Calu3 (cell line): ENCODE measurements at places on chromosomes 16 and 17.

- DNase-seq: no peak
Observed at GRCh38 chr17:9313346-9313745, 262.3 kb downstream of the STX8 start.

DNA sequence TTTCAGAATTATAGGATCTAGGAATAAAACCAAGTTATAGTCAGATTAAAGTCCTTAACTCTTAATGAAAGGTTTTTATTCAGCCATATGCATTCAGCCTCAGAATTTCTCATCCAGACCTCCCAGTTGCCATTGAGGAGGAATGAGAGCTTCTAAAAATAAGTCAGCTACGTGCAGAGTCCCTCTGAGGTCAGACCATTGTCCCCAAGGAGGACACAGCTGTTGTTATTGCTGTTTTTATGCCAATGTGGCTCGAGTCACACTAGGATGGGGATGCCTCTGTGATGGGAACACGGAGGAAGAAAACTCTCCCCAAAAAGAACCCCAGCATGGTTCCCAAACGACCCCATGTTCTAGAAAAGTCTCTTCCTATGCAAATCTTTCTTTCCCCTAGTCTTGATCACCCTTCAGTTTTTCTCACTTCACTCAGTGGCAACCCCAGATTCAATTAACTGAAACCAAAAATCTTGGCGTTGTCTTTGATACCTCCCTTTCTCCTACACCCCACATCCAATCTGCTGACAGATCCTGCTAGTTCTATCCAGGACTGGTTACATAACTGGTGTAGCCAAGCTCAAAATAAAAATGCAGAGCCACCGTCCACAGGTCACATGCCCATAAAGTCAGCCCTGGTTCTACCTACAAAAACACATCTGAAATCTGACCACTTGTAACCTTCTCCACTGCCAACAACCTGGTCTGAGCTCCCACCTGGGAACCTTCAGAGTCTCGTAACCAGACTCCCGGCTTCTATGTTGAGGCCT, 138.2 kb upstream of the ERCC4 start:
- no peak for DNase-seq

- DNase-seq: no peak
Observed at GRCh38 chr16:57143149-57143921, 42.5 kb downstream of the PSME3IP1 start.

GRCh38 chr17:45314741-45315647, 1.8 kb downstream of the MAP3K14 start:
- peak; percentile 30 for DNase-seq

- DNase-seq: no peak
Observed at GRCh38 chr16:83972256-83973008, 4.4 kb downstream of the NECAB2 start.

DNA sequence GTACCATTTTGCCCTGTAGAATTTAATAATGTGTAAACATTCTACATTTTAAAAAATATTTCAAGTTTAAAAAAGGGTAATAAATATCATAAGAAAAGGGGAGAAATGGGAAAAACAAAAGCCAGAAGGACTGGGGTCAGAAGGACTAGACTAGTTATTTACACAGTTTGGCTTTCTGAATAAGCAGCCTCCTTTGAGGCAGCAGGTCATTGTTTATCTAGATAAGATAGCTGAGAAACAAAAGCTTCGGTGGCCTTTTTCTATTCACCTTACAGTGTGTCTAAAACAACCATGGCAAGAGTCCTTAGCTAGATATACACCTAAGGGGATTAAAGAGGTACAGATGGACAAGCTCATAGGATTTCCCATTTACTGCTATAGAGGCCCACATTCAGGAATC, 396.5 kb upstream of the PMFBP1 start:
- no peak for DNase-seq

DNA sequence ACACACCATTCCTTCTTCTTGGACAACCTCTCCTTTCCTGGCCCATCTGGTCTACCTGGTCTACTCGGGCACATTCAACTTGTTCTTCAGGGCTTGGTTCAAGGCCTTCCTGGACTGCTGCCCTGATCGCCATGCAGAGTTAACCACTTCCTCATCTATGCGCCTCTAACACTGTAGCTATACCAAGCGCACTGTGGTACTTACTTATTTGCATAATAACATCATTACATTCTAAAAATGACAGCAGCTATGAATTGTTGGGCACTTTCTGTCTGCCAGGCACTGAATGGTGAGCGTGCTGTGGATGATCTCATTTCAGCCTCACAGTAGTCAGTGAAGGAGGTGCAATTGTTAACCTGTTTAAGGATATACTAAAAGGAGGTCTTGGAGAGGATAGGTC, 66.9 kb upstream of the SDK2 start:
- DNase-seq: no peak

DNA sequence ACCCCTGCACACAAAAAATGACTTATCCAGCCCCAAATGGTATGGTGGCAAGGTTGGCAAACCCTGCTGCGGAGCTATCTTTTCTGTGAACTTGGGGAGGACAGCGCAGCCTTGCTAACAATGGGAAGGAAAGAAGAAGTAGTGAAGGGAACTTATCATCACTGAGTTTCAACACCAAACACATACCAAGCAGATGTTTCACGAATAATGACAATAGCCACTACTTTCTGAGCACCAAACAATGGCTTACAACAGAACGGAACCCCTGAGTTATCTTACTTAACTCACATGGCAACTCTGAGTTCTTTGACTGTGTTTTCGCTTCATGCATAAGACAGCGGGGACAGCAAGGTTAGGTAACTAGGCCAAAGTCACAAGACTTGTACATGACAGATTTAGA, 148.9 kb downstream of the XYLT1 start:
- no peak for DNase-seq

- no peak for DNase-seq
Observed at GRCh38 chr17:81208651-81209050, 14.1 kb downstream of the CEP131 start.

DNA sequence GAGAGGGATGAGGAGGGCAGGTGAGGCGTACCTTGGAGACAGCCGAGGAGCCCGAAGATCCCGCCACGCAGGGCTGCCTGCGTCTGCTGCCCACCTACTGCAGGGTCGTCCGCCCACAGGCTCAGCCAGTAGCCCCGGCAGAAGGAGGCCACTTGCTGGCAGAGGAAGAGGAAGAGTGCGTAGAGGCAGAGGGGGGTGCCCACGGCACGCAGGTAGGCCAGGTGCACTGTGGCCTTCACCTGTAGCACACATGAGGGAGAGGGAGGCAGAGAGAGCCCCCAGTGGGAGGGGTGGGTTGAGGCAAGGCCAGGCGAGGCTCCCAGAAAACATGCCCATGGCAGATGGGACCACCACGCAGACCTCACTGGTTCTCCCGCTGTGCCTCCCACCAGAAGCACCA, 53.7 kb downstream of the ABCC6 start:
- DNase-seq: no peak

DNA sequence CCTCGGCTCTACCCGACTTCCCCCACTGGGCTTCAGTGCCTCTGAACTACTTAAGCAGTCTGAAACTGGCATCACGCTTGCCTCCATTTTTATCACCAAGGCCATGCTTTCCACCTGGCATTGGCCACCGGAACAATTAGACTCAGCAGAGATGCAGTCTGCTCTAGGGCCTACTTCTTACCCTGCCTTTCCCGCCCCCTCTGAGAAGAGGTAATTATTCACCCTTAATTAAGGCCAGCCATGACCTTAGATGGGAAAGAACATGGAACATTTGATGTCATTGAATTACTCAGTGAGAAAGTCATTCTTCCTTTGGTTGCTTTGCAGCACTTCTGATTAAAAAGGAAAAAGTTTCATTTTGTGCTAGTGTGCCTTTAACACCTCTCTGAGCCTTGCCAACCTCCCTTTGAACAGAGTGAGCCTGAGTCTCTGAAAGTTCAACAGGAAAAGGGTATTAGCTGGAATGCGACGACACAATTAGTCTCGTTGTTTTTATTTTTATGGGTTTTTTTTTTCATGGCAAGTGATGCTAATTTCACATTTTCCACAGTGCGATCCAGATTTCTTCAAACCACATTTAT, 60.9 kb upstream of the TNRC6A start:
- DNase-seq: no peak

GRCh38 chr16:81004646-81005353, 1.9 kb downstream of the CMC2 start:
- peak; percentile 57 for DNase-seq

GRCh38 chr17:74595037-74595750, 3.1 kb upstream of the CD300LD start:
- no peak for DNase-seq

GRCh38 chr16:27202923-27203506, 311 bp upstream of the KDM8 start:
- peak; percentile 93 for DNase-seq

- peak; percentile 77 for DNase-seq
Observed at GRCh38 chr17:4950075-4950745, 709 bp upstream of the ENO3 start.

DNA sequence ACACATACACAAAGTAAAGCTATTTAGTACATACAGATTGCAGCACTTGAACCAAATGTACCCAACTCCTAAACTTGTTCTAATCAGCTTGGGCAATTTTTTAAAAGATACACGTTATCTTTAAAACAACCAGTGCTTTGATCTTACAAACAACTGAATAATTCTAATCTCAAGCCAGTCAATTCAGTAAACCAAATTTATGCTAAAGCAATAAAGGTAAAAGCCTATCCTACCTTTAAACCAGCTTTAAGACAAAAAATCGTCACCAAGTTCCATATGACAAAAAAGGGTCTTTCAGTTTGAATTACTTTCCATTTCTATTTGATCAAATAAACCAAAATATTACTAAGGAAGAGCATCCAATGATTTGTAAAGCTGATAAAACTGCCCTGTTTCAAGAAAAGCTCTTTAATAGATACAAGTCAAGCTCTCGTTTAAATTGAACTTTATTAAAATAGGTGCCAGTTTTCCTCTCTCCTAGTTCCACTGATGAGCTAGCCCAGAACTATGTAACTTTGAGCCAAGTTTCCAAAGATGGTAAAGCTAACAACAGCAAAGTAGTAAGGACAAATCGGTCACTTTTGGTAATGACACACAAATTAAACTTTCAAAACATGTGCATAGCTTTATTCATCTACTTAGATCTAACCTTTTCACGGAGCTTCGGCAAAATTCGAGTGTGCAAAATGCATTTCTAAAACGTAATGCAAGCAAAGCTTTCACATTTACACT, 10.2 kb downstream of the CRYBA1 start:
- DNase-seq: no peak

DNA sequence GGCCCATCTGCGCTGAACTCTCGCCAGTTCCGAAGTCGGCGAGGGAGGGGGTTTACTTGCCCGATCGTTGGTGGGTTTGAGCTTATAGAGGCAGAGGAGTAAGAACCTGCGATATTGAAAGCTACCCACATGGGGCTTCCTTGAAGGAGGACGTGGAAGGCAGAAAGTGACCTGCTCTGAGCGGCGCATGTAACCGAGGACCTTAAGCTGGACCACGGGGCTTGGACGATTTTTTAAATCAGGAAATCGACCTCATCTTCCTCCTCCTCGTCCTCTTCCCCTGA, 2.0 kb downstream of the PRAC2 start:
- no peak for DNase-seq

DNA sequence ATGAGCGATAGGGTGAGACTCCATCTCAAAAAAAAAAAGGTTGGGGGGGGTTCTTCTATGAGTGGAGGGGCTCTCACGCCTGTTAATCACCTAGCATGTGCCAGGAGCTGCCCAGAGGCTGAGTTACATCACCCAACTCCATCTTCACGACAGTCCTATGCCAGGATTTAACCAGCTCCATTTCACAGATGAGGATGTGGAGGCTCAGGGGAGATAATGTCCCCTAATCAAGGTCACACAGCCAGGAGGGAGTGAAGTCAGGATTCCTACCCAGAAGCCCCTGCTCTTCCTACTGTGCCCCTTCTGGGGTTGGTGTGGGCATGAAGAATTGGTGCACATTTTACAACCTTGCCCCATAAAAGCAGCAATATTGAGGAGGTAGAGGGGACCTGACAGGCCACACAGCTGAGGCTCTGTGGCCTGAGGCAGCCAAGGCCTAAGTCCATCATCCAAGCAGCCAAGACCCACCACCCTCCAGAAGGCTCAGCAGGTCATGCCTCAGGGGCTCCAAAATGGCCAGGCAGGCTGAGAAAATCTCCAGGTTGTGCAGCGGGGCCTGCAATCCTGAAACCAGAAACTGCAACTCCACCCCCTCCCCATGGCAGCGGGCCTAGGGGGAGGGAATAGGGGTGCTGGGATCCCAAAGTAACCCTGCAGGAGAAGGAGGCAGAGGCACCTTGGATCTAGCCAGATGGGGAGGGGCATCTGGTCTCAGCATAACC, 6.9 kb downstream of the PPY start:
- DNase-seq: no peak

DNA sequence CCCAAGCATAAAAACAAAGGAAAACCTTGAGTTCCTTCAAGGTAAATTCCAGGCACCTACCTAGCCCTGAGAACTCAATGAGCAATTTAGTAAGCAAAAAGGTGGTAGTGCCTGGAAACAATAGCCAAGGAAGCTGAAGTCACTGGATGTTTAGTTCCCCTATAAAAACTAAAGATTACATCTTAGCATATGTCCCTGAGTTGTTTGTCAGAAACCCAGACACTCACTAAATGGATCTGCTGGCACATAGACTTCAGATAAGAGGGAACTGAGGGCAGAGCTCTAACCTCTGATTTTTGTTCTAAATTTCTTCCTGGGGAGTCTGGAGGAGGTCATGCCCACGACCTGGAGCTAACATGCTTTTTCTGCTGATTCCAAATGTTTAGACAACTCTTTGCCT, 532.8 kb upstream of the SALL1 start:
- DNase-seq: no peak

DNA sequence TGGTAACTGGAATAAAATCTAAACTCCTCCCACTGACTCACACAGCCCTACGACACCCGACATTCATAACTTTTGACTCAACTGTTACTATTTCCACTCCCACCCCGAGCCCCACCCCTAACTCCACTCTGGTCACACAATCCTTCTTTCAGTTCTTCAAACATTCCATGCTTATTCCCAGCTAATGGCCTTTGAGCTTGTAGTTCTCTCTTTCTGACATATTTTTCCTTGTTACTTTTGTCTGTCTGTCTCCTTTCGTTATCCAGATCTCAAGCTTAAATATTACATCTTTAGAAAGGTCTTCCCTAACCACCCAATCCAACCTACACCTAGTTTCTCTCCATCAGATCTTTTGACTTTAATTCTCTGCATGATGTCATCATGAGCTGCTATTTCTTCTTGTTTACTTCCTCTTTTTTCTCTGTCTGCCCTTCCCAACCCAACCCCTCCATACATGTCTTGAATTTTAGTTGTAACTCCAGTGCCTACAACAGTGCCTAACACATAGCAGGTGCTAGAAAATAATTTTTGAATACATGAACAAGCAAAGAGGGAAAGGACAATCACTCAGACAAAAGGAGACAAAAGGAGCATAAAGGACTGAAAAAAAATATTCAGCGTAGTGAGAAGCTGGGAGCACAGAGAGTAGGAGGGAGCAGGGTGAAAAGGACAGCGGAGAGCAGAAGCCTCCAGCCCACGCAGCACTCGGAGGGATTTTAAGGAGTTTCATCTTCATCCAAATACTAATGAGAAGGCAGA, 65.2 kb upstream of the SMIM36 start:
- DNase-seq: peak; percentile 33

- peak; percentile 55 for DNase-seq
Observed at GRCh38 chr17:57935833-57936807, 19.1 kb downstream of the CUEDC1 start.

- DNase-seq: no peak
Observed at GRCh38 chr17:52606590-52606989, 448.1 kb upstream of the CA10 start.
